ENCODE measurements at places on chromosomes 6 and 20.

DNA sequence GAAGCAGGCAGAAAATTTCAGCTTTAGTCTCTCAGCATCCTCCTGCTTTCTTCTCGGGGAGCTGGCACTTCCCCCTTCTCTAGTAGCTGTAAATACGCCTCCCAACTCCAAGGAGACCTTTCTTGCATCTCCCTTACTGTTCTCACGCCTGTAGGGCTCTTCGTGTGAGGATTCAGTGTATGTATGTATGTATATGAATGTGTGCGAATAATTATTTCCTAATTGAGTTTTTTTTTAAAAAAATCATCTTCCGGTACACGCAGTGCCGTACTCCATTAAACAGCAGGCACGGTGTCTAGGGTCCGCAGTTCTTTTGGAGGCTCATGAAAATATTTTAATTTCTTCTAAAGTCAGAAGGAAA lies 85.4 kb downstream of the HFE start:
- DNase-seq = peak; percentile 54

DNA sequence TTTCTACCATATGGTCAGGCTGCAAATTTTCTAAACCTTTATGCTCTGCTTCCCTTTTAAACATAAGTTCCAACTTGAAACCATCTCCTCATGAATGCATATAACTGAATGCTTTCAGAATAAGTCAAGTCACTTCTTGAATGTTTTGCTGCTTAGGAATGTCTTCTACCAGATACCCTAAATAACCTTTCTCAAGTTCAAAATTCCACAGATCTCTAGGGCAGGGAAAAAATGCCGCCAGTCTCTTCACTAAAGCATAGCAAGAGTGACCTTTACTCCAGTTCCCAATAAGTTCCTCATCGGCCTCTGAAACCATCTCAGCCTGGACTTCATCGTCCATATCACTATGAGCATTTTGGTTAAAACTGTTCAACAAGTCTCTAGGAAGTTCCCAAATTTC lies 1011.2 kb upstream of the CITED2 start:
- DNase-seq = no peak

DNA sequence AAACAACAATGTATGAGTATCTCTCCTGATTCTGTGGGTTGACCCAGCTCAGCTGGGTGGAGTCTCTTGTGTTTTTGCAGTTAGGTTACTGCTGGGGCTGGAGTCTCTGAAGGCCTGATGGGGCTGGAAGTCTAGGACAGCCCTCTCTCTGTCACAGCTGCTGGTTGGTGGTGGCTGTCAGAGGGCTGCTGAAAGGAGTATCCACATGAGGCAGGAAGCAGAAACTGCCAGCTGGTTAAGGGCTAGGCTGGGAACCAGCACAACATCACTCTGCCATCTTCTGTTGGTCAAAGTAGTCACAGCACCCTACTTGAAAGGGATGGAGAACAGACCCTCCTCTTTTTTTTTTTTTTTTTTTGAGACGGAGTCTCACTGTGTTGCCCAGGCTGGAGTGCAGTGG lies 10.0 kb upstream of the PACSIN1 start:
- no peak for DNase-seq

GRCh38 chr20:48794360-48794759 lies 33.4 kb downstream of the PREX1 start:
- DNase-seq = no peak

DNA sequence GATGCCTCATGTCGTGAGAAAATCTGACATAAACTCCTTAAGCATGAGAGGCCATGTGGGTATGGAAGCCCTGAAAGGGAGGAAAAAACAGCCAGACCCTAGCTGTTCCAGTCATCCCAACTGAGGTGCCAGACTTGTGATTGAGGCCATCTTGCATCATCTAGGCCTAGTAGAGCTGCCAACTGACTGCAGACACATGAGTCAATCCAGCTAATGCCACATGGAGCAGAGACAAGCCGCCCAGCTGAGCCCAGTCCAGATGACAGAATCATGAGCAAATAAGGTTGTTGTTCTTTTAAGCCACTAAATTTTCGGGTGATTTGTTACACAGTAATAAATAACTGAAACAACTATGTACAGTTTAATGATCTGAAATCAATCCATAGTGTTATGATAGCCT lies 680.9 kb downstream of the MAFB start:
- no peak for DNase-seq

DNA sequence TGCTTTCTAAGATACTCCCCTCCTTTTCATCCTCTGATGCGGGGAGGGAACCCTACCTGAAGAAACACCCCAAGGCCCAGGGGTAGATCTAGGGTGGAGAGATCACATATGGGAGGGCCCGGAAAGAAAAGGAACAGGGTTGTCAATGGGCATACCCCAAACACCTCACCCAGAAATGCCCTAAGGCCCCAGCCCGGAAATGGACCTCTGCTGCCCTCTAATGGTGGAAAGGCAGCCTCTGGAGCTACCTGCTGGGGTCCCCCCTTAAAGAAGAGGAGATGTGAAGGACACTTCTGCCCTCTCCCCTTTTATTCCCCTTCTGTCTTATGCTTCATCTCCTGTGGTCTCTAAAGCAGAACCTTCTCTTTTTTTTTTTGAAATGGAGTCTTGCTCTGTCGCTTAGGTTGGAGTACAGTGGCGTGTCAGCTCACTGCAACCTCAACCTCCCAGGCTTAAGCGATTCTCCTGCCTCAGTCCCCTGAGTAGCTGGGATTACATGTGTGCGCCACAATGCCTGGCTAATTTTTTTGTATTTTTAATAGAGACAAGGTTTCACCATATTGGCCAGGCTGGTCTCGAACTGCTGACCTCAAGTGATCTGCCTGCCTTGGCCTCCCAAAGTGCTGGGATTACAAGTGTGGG lies 458 bp upstream of the ARMC12 start:
- peak; percentile 73 for DNase-seq

GRCh38 chr20:1489325-1489724 lies 1.9 kb downstream of the SIRPB2 start:
- no peak for DNase-seq

GRCh38 chr6:85574932-85575598 lies 18.6 kb downstream of the SNX14 start:
- peak; percentile 61 for DNase-seq

GRCh38 chr6:157830354-157831017 lies 7.4 kb downstream of the SNX9 start:
- no peak for DNase-seq

DNA sequence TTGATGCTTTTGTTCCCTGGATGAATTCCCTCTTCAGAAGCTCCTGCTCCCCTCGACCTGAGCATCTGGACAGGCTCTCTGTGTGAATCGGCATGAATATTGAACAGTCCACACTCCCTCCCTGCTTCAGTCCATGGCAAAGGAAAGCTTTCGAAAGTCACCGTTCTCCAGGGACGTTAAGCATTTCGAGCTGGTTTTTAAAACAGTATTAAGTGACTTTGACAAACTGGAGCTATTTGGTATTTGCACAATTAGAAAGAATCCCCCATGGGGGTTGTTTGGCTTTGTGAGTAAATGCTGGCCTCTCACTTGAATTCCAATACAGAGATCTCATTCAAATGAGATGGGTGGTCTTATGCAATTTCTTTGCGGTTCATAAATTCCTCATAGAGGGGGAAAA lies 85.3 kb upstream of the TIAM2 start:
- peak; percentile 59 for DNase-seq

DNA sequence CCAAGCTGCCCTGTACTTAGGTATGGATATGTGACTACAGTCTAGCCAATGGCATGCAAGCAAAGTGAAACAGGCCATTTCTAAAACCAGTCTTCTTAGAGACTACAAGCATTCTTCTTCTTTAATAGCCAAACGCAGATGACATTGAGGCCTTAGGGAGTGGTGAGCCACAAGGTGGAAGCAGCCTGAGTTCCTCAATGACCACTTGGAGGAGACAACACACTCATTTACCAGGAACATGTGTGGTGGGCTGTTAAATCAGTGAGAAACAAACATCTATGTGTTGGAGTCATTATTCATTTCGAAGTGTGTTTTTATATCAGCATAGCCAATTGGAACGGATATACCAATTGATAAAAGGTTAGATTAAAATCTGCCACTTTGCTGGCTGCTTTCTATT lies 122.0 kb downstream of the GFRAL start:
- DNase-seq = peak; percentile 57

GRCh38 chr20:53578492-53579222 lies 15.0 kb downstream of the ZNF217 start:
- DNase-seq = peak; percentile 95

GRCh38 chr6:34447910-34448309 lies 18.0 kb upstream of the PACSIN1 start:
- DNase-seq = no peak

- DNase-seq = no peak
These were observed 122.5 kb downstream of the CARMIL1 start for GRCh38 chr6:25401711-25402110.

- no peak for DNase-seq
These were observed 4.6 kb upstream of the MYB start for GRCh38 chr6:135176464-135176863.

- peak; percentile 91 for DNase-seq
These were observed 1.2 kb downstream of the CHMP4B start for GRCh38 chr20:33812152-33812849.

- no peak for DNase-seq
These were observed 619.2 kb downstream of the C6orf118 start for GRCh38 chr6:164690241-164690640.

DNA sequence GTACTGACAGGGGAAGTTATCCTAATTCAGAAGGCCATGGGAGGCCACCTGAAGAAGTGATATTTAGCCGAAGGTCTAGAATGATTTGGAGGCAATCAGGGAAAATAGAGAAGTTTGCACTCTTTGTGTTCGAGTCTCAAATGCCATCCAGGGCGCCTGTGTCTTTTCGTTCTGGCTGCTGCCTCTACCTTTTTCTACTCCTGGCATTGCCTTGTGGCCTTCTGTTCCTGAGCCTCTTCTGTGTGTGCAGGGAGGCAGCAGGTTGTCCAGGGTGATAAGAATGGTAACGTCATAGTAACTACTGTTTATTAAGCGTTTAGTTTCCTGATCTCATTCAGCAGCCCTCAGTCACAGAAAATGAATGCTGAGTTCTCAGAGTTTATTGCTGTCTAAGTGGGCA lies 252.1 kb downstream of the FARS2 start:
- no peak for DNase-seq

DNA sequence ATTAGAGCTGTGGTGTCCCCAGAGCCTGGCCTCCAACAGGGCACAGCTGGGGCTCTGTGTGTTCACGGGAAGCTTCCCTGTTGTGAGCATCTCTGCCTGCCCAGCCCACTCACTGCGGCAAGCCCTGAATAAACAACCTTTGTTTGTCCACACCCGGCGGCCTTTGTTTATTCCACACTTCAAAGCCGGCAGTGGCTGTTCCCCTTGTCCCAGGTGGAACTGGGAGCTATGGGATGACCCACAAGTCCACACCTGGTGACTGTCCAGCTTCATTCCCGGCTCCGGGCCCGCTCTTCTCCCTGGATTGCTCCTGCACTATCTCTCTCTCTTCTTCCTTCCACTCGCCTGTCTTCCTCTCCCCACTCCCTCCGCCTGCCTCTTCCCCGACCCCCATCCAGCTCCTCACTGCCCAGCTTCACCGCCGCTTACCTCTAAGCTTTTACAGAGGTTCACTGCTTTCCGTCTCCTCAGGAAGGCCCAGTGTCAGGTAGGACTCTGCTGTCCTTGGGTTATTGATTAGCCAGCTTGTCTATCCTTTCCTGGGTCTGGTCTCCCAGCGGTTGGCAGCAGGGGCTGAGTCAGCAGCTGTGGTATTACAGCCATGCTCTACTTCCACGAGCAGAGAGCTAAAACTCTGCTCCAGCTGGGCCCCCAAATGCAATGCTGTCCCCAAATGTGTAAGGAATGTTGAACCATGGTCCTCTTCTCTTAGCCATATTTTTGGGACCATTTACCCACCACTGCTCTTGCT lies 17.8 kb downstream of the DACT2 start:
- DNase-seq = peak; percentile 6

DNA sequence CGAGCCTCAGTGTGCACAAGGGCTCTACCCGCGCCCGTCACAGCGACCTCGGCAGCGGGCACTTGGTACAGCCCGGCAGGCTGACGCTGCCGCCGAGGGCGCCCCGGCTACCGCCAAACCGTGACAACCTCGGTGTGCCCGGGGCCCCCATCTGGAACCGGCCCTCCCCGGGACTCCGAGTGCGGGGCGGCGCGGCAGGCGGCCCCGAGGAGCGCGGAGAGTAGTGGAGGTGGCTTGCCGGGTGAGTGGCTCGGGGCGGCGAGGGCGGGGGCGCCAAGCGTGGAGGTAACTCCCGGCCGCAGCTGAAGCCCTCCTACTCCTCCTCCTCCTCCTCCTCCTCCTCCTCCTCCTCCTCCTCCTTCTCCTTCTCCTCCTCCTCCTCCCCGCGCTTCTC lies at the start of gene ISM1:
ISM1 (plus strand) TSS at position 371 of the 394 bp plus-strand sequence. CDS start 503 bp downstream, outside the sequence.
- DNase-seq = no peak

DNA sequence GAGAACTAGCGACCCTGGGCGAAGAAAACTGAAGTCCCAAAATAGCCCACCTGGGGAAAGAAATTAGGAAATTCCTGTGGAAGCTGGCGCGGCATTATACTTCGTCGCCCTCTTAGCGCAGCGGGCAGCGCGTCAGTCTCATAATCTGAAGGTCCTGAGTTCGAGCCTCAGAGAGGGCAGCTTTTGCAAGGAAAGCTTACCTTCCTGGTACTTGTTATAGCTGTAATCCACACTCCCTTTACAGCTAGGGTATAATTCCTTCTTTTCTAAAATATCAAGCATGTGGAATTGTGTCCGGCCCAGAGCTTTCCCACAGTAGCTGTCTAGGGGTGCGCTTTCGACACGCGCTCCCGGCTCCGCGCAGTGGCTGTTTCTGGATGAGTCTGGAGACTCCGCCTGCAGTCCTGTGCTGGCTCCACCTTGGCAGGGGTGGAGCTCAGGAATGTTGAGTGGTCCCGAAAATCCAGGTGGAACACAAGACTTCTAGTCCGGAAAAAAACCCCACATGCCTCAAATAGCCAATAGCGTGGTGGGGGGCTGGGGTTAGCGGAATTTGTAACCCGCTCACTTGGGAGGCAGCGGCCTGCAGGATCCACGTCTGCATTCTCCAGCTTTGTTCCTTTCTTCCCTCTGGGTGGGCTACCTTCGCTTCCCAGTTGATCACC lies 83.7 kb upstream of the ZNF322 start:
- DNase-seq = peak; percentile 44
